NCI-H2227 treated with DMSO at 0.1 percent for 48 hours (cell line): ENCODE measurements at places on chromosomes 4 and X.

- no peak for DNase-seq
Observed at GRCh38 chrX:104195489-104196084, 29.3 kb downstream of the FAM199X start.

GRCh38 chrX:10482261-10482660 is 138.1 kb downstream of the MID1 start:
- no peak for DNase-seq

DNA sequence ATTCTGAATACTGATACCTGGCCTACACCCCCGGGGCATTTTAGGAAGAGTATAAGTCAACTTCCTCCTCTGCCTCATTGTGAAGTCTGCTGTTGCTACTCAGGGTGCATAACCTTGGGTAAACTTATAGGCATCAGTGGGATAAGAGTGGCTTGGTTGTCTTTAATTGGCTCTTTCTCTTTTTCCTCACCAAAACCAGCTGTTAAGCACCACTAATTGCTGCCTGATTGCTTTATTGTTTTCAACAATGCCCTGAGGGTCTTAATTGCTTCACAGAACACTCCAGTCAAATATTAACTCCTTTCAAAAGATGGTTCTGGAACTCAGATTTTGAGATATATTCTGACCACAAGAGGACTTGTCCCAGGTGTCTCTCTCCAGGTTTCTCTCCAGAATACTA is 337.0 kb upstream of the MAGEB16 start:
- no peak for DNase-seq

- no peak for DNase-seq
Observed at GRCh38 chr4:5717449-5718158, 6.6 kb downstream of the EVC start.
